ENCODE measurements at places on chromosomes 2 and 18. TPM values are rescaled to one million over a fixed set of nuclear protein-coding genes. Genes with fewer than 3 reads are reported as not detected.

- DNase-seq: no peak
These were observed 368.2 kb upstream of the FANCL start for GRCh38 chr2:58609326-58609725.

DNA sequence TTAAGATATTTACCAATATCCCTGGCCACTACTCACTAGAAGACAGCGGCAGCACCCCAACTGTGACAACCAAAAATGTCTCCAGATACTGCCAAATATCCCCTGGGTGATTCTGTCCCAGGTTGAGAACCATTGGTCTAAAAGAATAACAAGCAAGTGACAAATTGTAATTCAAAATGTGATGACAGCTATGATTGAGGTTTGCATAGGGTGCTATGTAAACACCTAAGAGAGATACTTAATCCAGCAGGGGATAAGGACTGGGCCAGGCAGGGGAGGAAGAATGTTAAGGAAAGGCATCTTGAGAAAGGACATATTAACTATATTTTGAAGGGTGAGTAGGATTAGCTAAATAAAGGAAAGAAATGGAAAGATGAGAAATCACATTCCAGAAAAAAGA, 38.0 kb upstream of the ENOSF1 start:
- no peak for DNase-seq

The BCL2 gene
- total RNA-seq: 17.7 TPM

- DNase-seq: no peak
These were observed 29.0 kb downstream of the PDE6D start for GRCh38 chr2:231752061-231752460.

DNA sequence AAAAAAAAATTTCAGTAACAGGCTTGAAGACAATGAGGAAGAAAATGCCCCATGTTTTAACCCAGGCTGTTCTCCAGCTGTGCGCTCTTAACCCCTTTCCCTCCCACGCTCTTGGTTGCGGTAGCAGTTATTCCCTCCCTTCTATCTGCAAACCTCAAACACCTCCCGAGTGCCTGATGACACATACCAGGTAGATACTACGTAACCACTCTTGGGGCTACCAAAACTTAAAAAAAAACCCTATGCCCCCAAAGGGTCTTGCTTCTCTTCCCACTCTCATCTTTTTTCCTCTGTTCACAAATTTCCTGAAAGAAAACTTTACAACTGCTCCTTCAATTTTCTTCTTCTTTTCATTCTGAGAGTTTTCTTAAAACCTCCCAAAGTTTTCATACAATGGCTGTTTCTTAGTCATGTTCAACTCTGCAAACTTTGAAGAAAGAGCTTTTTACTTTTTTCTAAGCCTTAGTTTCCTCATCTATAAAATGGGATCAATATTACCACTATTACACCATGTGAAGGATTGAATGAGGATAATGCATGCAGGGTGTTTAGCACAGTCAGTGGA, 4.9 kb upstream of the DRC1 start:
- no peak for DNase-seq

The CHPF gene
- 25.9 TPM for total RNA-seq

The AFF3 gene
- total RNA-seq: 5.2 TPM

- DNase-seq: no peak
These were observed 252.8 kb upstream of the APCDD1 start for GRCh38 chr18:10201659-10202058.

DNA sequence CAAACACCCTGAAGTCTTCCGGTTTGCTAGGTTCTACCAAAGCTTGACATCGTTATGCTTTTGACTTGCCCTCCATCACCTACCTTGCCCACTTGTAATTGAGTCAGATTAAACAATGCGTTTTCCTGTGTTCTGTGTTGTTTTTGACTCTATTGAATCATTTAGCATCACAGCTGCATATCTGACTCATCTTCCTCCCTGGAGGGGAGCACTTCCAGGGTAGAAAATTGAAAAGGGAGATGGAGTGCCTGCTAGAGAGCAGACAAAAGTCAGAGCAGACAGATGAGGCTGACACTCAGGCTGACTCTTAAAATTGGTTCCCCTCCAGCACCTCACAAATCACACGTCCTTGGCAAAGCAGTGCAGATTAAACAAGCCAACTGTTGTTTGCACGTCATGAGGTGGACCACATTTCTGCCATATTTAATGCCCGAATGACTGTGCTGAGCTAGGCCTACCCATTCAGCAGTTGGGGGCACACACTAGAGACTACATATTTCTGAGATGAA, 2.2 kb downstream of the MPP4 start:
- no peak for DNase-seq

- no peak for DNase-seq
These were observed 50.2 kb downstream of the UNC80 start for GRCh38 chr2:209821806-209822205.

The CBLN2 gene
- 3.2 TPM for total RNA-seq

DNA sequence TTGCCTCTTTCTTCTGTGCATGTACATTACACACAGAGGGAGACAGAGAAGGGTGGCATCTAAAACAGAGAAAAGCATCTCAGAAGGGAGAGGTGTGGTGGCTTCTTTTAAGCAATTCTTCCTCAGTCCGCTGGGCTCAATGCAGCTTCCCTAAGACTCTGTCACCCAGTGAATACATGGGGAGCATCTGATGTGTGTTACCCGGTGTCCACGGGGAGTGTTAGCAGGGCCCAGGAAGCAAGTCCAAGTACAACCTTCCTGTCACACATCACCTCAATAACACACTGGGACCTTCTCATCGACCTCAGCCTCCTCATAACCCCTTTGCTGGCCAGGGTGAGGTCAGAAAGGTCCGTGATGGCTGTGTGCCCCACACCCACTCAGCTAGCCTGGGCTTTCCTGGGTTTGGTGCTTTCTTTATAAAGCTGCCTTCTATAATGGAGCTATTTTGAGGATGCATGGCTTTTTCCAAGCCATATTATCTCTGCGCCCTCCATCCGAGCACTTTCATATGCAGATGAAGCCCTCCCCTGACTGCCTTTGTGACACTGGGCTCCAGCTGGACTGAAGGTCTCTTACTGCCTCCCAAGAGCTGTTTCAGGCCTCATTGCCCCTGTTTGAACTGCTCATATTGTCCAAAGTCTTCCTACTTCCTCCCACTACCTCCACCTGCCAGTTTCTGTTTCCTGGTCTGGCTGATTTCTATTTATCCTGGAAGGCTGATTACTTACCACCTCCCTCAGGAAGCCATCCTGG, 21.4 kb downstream of the TNFRSF11A start:
- no peak for DNase-seq

The ABCG5 gene
- total RNA-seq: not detected

DNA sequence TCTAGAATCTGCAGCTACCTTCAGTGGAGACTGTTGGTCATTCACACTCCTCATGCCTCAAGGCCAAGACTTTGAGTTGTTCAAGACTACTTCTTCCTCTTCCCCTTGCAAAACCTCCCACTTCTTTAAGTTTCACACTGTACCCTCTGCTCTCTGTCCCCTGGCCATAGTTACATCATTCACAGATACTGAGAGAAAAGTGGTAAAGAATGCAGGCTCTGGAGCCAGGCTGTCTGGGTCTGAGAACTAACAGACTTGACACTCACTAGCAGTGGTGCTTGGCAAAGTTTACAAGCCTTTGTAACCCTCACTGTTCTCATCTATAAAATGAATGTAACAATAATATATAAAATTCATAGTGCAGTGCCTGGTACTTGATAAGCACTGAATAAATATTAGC, 61.8 kb downstream of the CDH20 start:
- DNase-seq: no peak

- no peak for DNase-seq
These were observed 171.9 kb downstream of the AGAP1 start for GRCh38 chr2:235665661-235666212.

DNA sequence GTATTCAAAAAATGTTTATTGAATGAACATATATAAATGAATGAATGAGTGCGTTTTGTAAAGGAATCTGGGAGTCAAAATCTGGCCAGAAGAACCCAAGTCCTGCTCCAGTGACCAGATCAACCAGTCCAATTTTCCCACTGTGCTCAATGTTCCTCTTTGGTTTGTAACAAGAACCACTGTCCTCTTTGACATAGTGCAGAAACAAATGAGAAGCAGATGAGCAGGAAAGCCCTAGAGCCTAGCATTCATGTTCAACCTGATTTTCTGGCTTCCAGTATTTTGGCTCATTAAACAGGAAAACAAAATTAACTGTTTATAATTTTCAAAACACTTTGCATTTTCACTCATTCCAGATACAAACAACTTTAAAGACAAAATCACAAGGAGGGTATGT, 23.2 kb downstream of the FAM124B start:
- DNase-seq: no peak

GRCh38 chr2:126656431-126657147, 631 bp downstream of the GYPC start:
- peak; percentile 34 for DNase-seq

DNA sequence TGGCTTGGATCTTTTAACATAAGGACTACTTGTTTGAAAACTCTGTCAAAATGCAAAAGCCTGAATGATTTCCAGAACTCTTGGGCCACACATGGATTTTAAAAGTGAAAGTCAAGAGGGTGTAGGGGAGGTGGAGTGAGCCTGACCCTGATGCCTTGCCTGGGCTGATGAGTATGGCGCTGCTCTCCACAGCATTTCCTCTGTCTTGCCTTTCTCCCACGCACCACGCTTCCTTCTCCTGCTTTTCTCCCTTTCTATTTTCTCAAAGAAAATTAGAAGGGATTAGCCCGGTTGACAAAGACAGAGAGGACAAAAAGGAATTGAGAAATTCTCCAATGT, 207.0 kb upstream of the CCDC68 start:
- DNase-seq: no peak

DNA sequence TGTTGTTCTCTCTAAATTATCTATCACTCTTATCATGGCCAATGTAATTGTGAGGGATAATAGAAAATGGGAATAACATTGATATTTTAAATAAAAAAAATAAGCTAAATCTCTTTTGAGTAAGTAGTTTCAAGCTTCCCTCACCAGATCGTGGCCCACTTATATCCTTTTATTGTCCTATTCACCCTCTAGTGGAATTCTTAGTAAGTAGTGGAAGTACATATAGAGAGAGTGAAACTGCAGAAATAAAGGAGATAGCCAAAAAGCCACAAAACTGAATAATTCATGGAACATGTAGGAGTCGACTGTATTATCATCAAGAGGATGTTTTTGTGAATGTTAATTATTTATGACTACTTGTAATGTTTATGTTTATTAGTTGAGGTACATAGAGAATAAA, 66.1 kb upstream of the DTNA start:
- DNase-seq: no peak

The FAM228A gene
- total RNA-seq: not detected

DNA sequence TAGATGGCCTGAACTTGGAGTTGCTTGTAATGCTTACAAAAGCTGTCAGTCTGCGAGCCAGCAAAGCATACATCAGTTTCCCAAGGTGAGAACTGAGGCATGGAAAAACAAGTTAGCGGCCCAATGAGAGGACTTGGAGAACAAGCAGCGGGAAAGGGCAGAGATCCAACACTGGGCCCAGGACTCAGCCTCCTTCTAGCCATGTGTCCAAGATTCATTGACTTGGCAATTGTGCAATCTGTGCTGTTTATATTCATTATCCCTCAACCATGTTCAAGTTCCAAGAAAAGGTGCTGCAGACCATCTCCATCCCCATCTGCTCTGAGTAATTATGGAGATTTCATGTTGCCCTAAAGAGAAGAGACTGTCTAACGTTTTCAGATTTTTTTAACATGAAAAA, 187.4 kb downstream of the ALK start:
- no peak for DNase-seq

- no peak for DNase-seq
These were observed 52.3 kb upstream of the ITGB6 start for GRCh38 chr2:160252278-160252887.

- DNase-seq: no peak
These were observed 125.9 kb upstream of the NDUFV2 start for GRCh38 chr18:8976606-8977005.

Data from mucosa of descending colon (tissue), 3 donors.